Ecto neural progenitor cell (in vitro differentiated cells): ENCODE measurements at places on chromosomes 11 and 22.

DNA sequence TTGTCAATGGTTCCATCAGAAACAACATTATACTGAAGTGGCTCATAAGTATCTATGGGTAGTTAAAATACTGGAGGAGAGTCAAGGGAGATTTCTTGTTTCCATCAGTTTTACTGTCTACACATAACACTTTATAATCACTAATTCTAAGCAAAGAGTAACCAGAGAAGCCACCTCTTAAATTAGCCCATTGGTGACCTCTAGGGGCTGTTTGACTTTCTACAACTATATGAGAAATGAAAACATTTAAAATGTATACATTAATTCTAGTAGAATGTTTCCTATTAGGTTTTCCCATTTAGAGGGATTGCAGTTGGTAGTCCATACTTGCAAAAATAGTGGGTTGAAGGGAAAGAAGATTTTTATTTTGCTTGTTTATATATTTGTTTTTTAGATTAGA is 504.3 kb downstream of the FAM181B start:
- DNase-seq: no peak

DNA sequence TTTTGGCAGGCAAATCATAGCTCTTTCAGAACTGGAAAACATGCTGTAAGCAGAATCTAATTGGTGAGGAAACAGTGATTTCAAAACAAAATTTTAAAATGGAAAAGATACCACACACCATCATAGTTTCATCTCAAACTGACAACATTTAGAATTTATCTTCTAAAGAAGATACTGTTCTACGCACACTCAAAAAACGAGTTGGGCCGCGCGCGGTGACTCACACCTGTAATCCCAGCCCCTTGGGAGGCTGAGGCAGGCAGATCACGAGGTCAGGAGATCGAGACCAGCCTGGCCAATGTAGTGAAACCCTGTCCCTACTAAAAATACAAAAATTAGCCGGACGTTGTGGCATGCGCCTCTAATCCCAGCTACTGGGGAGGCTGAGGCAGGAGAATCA is 44.2 kb upstream of the ADSL start:
- DNase-seq: no peak

DNA sequence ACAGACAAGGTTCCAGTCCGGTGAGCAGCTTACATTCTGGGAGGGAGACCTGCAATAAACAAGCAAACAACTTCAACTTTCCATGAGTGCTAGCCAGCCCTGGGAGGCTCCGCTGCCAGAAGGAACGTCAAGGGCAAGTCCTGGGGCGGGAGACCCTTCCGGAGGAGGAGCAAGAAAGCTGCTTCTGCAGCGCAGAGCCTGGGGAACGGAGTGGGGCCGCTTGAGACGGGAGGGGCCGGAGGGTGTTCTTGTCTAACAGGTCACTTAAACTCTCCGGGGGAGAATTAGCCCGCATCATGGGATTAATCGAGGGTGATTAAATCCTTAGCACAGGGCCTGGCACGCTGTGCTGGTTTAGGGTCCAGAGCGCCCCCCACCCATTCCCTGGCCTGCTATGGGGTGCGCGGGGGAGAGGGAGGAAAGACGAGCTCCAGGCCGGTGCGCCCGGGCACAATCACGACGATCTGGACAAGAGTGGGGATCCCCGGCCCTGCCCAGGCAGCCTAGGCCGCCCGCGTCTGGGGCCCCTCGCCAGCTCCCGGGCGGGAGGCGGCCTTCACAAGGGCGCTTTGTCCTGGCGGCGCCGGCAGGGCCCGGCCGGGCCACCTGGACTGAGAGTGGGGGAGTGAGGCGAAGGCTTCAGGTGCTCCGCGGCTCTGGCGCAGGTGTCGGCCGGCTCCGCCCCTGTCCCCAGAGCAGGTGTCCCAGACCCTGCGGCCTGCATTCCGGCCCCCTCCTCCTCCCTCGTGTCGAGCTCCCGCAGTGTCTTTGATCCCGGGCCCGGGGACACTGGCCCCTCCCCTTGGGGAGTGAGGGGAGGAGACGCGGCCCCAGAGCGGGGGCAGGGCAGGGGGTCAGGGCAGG is 663 bp upstream of the LARGE2 start:
- peak; percentile 69 for DNase-seq

GRCh38 chr22:41003976-41004375 is 52.8 kb downstream of the RBX1 start:
- no peak for DNase-seq

- no peak for DNase-seq
Observed at GRCh38 chr11:128624269-128625175, 37.2 kb upstream of the ETS1 start.

- DNase-seq: no peak
Observed at GRCh38 chr11:64803846-64804345, 882 bp upstream of the MAP4K2 start.

DNA sequence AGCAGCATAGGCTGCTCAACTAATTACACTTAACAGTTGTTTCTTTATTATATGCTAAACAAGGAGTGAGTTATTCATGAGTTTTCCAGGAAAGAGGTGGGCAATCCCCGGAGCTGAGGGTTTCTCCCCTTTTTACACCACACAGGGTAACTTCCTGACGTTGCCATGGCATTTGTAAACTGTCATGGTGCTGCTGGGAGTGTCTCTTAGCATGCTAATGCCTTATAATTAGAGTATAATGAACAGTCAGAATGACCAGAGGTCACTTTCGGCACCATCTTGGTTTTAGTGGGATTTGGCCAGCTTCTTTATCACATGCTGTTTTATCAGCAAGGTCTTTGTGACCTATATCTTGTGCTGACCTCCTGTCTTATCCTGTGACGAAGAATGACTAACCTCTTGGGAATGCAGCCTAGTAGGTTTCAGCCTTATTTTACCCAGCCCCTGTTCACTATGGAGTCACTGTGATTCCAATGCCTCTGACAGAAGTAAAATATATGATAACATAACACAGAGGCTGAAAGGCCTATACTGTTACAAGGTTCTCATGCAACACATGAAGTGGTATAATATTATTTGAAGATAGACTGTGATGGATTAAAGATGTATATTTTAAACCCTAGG is 41.3 kb upstream of the RDX start:
- no peak for DNase-seq

DNA sequence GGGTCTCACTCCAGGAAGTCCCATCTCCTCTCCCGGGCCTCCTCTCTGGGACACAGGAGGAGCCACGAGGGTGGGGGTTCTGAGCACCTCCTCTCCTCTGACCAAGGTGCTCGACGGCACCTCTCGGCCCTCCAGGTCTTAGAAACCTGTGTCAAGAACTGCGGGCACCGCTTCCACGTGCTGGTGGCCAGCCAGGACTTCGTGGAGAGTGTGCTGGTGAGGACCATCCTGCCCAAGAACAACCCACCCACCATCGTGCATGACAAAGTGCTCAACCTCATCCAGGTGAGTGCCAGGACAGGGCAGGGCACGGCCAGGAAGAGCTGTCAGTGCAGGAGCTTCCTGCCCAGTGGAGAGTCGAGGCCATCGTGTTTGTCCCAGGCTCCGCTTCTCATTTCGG is 23.2 kb downstream of the TOM1 start:
- no peak for DNase-seq

DNA sequence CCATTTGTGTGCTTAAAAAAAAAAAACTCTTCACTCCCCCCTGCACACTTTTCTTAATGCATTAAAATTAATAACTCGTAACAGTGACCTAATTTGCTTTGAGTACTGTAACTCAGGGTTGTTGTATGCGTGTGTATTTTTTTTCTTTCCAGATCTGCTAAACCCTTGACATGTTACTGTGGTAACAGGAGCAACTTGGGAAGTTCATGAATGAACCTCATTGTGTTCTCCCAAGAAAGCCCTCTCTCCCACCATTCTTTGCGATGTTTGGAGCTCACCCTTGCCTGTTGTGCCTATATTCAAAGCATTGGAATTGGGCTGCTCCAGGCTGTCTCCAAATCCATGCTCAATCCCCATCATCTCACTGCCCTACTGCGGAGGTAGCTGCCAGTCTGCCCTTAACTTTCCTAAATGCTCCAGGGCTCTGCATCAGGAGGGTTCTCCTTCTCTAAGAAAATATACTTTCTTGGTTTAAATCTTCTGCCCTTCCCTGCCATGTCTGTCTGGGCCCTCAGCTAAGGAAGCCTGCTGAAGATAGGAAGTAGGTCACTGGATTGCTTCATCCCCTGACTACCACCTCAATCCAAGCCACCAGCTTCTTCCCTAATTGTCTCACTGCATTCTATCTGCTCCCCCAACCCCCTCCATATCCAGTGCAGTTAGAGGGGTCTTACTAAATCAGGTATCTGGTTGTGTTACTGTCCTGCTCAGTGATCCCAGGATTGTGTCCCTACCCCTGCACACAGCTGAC is 70.3 kb downstream of the KIRREL3 start:
- no peak for DNase-seq

GRCh38 chr22:30866216-30866615 is 102.4 kb downstream of the MORC2 start:
- DNase-seq: no peak

DNA sequence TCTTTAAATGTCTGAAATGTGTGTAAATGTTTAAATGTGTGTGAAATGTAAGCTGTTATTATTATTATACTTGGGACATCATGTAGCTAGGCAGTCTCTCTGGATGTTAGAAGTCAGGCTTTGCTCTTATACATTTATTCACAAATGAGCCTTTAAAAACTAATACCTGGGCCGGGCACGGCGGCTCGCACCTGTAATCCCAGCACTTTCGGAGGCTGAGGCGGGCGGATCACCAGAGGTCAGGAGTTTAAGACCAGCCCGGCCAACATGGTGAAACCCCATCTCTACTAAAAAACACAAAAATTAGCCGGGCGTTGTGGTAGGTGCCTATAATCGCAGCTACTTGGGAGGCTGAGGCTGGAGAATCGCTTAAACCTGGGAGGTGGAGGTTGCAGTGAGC is 21.7 kb upstream of the CTTN start:
- no peak for DNase-seq

DNA sequence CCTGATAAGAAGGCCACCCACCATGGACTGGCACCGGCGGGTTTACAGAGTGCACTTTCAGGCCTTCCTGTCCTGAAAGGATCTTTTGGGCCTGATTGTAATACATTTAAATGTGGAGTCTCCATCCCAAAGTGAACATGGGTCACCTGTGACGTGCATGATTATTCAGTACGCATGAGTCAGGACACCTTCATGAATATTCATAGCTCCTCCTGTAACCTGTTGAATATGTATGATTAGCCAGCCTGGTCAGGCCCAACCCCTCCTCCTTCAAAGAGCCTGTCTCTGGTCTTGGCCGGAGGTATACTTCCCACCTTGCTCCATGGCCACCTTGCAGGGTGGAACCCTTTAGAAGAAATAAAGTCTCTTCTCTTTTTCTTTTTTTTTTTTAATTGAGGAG is 75.9 kb upstream of the NUP50 start:
- no peak for DNase-seq

GRCh38 chr11:69156235-69156639 is 502 bp downstream of the SMIM38 start:
- DNase-seq: no peak

DNA sequence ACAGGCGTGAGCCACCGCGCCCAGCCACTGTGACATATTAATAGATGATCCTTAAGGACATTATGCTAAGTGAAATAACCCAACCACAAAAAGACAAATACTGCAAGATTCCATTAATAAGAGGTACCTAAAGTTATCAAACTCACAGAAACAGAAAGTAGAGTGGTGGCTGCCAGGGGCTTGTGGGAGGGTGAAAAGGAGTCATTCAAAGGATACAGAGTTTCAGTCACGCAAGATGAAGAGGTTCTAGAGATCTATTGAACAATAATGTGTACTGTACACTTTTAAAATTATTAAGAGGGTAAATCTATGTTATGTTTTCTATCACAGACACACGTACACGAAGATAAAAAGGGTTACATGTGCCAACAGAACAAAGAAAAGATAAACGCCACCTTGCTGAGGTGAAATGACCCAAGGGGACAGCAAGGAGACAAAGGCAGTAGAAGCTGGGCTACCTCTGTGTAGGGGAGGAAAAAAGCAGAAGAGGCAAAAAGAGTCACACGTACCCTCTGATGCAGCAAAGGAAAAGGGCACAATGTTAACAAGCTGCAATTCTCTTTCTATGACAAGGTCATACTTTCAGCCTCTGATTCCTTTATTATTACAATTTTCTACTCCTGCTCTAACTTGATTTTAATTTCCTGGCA is 65.3 kb downstream of the AMBRA1 start:
- DNase-seq: no peak

DNA sequence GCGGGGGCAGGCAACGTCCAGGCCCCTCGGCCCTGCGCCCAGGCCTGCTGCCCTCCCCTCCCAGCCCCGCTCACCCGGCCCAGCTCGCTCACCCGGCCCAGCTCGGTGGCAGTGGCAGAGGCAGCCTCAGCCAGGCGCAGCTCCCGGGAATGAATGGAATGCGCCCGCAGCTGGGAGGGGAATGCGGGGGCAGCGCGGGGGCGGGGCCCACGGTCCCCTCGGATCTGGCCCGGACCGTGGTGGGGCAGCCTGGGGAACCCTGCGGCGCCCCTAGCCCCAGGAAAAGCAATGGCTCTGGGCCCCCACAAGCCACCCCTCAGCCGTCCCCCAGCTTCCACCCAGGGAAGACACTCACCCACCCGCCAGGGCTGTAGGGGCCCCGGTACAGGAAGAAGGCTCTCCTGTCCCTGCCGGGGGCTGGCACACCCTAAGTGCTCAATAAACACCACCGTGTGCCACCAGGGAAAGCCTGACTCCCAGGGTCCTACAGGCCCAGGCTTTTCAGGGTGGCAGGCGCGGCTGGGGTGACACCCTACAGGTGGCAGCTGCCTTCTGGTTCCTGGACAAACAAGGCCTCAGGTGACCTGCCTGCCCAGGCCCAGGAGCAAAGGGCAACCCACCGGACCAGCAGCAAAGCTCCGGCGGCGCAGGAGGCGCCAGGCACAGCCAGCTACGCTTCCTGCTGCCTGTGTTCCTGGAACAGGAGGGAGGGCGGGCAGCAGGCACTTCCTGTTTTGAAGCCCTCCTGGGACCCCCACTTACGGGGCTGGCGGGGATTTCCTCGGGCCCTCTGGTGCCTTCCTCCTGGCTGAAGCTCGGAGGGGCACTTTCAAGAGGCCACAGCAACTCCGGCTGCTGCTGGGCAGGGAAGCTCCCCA is 13.8 kb downstream of the PLXNB2 start:
- peak; percentile 90 for DNase-seq

DNA sequence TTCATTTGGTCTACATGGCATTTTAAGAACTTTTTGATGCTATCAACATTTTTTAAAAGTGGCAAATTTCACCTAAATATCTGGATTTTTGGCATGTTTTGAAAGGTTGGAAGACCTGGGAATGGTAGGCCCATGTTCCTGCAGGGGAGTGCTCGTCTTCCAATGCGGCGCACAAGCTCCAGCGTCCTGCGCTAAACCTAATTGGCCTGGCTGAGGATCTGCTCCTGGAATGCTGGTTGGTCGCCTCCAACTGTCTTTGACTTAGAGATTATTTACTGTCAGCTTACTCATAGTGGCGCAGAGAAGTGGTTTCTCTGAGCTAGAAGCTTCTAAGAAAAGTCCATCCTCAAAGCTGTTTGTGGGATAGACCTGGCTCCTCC is 626 bp upstream of the LIMK2 start:
- DNase-seq: no peak

DNA sequence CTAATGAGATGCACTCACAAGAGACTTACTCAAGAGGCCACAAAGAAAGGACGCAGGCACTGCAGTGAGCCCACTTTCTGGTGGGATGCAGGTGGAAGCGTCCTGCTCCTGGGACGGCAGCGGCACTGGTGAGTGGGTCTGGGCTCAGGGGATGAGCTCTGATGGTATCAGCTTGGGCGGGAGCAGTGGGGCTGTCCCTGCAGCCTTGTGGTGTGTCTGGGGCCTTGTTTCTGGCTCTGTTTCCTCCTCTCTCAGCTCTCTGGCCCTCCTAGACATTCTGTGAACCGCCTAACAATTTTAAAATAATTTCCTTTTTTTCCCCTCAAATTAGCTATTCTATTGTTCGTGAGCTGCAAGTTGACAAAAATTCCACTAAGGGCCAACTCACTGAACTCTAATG is 8.8 kb upstream of the ST14 start:
- DNase-seq: no peak
